ENCODE measurements at places on chromosomes 2 and 18.

GRCh38 chr2:129504646-129505045 is 474.8 kb upstream of the RAB6C start:
- DNase-seq, result no peak

DNA sequence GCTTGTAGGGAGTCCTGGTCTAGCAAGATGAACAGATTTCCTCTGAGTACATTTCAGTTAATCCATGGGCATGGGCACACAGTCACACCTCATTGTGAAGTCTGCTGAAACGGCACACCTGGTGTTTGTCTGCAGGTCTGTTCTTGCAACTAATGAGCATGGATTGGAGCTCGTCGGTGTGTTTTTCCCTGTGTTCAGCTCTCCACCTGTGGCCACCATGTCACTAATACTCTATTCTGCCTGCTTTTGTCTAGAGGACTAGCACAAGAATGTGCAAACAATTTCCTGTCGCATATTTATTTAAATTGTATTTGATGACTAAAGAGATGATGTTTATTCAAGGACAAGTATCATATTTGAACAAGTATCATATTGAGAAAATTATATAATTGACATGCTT is 24.5 kb upstream of the PPP4R1 start:
- no peak for DNase-seq

- no peak for DNase-seq
Observed at GRCh38 chr18:45670281-45670962, 53.6 kb upstream of the SLC14A1 start.

GRCh38 chr2:202032846-202033316 is 774 bp upstream of the FZD7 start:
- DNase-seq, result peak; percentile 41

GRCh38 chr18:23127090-23127489 is 8.2 kb upstream of the CABLES1 start:
- DNase-seq, result no peak

DNA sequence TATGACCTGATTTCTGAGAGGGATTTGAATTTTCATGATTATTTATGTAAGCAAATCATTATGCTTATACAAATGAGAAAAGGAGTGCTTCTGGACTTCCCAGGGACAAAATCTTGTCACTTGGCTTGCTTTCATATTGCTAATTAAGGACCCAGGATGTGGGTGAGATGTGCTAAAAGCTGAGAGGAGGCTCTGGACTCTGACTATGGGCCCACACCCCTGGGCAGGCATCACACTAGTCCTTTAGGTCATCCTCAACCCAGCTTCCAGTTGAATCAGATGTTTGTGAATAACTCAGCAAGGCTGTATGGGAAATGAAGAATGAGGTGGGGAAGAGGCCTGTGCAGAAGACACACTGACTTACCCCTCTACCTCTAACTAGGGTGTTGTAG is 11.9 kb downstream of the IL1B start:
- DNase-seq, result no peak

DNA sequence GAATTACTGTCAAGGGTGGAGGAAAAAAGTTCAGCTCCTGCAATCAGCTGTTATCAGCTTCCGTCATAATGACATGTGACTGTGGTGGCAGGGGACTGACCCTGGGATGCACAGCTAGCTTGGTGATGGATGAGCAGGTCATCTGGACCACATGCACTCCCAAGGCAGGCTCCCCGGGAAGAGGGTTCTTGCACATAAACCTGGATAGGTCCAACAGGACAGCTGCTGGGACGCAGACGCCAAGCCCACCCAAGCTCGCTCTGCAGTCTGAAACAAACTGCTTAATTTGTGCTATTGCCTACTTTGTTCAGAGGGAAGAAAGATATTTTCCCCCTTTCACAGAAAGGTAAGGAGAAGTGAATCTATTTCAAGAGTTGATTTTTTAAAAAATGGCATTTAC is 30.2 kb downstream of the FAM178B start:
- DNase-seq, result no peak

DNA sequence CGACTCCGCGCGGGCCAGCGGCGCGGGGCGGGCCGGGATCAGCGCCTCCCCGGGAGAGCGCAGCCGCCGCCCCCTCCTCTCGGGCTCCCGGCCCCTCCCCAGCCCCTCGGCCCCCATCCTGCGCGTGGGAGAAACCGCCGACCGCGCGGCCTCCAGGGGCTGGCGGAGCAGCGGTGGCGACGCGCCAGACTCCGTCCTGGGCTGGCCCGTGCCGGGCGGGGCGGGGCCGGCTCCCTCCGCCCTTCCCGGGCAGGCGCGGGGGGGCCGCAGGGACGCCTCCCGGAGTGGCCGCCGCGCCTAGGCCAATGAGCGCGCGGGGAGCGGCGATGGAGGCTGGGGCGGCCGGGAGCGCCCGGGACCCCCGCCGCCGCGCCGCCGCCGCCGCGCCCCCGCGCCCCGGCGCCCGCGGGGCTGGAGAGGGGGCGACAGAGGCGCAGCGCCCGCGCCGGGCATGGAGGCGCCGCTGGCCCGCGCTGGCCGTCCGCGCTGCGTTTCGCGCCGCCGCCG is 49.1 kb downstream of the KCNIP3 start:
- DNase-seq, result no peak

DNA sequence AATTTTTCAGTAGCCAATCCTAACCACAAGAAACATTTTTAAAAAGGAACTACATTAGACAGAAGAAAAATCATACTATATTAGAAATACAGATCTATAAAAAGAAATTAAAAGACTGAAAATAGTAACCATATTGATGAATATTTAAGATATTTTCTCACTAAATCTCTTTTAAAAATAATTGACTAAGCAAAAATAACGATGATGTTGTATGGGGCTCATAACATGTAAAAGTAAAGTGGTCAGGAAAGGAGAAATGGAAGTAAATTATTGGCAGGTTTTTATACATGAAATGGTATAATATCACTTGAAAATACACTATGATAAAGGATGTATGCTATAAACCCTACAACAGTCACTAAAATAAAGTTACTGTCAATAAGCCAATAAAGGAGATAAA is 5.4 kb downstream of the WDPCP start:
- no peak for DNase-seq

- no peak for DNase-seq
Observed at GRCh38 chr2:101796825-101797600, 99.5 kb downstream of the MAP4K4 start.

- DNase-seq, result no peak
Observed at GRCh38 chr2:30628341-30628740, 178.9 kb downstream of the CAPN13 start.

- no peak for DNase-seq
Observed at GRCh38 chr18:55588870-55589595, 1.0 kb upstream of the TCF4 start.

- no peak for DNase-seq
Observed at GRCh38 chr2:100113990-100114433, 28.4 kb downstream of the AFF3 start.

DNA sequence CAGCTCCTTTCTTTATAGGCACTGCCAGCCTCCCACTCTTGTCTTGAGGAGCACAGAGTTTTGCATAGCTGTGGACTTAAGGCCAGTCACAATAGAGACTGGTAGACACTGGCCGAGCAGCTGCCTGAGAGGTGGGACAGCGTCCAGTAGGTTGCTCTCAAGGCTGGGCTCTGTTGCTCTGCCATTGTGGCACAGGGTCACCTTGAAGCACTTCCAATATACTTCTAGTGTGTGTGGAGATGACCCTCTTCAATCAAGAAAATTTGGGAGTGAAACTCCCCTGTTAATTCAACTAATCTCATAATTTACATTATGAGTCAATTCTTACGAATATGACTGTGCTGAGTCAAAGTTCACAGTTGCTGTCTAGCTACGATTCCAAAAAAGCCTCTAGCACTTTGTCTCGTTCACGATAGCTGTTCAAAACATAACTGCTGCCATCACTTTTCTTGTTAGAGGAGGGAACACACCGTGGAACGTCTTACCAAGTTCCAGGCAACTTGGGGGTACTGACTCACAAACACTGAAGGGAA is 636.2 kb downstream of the EPHA4 start:
- DNase-seq, result no peak

- no peak for DNase-seq
Observed at GRCh38 chr2:113039719-113040118, 12.9 kb downstream of the IL36B start.

DNA sequence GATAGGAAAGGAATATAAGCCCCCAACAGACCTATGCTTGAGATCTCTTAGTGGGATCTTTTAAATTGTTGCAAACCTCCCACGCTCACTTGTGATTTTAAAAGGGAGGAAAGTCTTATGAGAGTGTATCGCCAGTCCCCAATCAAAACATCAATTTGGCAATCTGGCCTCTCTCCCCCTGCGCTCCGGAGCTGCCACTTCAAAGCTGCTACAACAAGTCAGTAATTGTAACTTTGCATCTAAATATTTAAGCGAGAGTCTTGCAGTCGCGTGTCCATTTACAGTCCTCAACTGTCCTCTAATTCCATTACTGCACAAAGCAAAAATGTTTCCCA is 8.4 kb downstream of the PAX3 start:
- no peak for DNase-seq

- DNase-seq, result no peak
Observed at GRCh38 chr2:232541195-232541960, 1.9 kb downstream of the CHRNG start.

DNA sequence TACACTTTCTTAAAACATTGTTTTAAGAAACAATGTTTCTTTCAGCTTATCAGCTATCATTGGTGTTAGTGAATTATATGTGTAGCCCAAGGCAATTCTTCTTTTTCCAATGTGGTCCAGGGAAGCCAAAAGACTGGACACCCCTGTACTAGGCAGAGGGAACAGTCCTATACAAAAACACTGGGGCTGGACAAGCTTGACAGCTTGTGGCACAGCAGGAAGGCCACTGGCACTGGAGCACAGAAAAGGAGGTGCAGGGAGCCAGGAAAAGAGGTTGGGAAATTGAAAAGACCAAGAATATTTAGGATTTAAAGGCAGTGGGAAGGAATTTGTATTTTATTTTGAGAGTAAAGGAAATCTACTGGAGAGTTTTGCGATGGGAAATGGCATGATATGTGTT is 47.7 kb downstream of the SRD5A2 start:
- no peak for DNase-seq

DNA sequence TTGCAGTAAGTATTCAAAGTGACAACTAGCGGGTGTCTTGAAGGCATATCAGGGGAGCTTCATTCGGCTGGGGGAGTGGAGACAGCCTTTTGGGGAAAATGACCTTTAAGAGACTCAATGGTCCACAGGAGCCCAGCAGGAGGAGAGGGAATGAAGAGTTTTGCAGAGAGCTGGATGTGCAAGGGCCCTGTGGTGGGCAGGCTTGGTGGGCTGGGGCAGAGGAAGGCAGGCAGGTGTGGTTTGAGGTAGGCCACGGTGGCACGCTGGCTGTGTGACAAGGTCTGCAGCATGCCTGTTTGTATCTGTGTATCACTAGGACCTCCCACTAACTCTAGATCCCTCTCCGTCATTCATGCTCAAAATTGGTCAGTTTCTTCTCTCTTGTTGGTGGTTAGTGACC is 53.7 kb downstream of the CD8B2 start:
- DNase-seq, result no peak

DNA sequence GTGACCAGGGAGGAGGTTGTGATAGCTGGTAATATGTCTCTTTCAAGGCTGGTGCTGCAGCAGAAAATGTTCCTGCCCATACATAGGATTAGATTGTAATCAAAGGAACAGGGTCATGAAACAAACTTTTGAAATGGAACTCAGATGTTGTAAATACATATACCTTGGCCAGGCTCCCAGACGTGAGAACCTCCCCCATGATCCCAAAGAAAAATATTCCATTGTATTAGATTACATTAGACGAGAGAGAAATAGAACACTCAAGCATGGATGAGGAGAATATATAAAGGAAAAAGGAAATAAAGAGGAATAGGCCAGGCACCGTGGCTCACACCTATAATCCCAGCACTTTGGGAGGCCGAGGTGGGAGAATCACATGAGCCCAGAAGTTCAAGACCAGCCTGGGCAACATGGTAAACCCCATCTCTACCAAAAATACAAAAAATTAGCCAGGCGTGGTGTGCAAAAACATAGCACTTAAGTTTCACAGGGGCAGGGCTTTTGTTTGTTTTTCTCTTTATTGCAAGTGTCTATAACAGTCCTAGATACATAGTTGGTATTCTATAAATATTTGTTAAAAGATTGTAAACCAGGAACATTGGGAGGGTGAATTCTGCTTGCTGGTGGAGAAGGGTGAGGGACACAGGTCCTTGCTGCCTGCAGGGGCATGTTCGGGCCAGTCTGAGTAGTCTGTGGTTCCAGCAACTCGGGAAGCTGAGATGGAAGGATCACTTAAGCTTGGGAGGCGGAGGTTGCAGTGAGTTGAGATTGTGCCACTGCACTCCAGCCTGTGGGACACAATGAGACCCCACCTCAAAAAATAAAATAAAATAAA is 52.8 kb downstream of the RPL37A start:
- no peak for DNase-seq

DNA sequence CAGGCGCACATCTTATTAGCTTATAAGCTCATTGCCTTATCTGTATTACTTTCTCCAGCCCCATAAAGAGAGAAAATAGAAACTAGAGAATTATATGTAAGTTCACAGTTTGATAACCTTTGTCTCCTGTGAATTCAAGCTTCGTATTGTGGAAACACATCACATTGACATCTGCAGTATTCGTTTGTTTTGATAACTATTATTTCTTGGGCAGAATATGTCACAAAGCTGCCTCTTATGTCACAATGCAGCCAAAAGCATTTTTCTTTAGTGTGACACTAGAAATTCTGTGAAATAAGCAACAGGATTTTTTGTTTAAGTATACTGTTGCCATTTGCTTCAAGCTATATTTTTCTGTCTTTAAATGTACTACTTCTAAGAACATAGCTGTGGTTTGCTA is 221.5 kb downstream of the DOK6 start:
- DNase-seq, result no peak

GRCh38 chr2:202014318-202014717 is 19.3 kb upstream of the FZD7 start:
- DNase-seq, result no peak

GRCh38 chr2:108920686-108921085 is 68.3 kb downstream of the EDAR start:
- no peak for DNase-seq

DNA sequence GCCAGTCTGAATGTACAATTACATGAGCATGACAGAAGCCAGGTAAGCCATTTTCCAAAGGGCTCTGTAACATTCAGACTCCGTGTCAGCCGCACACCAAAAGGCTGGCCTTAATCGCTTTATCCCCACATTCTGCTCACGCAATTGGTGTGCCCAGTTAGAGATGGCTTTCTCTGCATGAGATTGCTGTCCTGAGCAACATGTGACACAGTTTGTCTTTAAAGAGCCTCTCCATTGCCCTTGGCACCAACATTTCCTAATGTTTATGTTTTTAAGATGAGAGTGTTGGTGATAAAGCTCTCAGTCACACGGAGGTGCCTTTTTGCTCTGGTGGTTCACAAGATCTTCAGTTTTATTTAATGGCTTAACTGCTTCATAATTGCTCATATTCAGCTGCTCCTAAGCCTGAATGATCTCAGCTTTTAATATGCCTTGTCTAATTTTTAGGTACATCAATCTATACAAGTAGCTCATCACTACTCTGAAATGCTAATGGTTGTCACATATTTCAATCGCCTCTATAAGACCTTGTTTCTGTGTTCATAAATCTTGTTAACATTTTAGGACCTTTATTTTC is 164.8 kb upstream of the ACVR2A start:
- DNase-seq, result no peak

- no peak for DNase-seq
Observed at GRCh38 chr2:222730366-222730999, 59.0 kb downstream of the MOGAT1 start.

- DNase-seq, result no peak
Observed at GRCh38 chr2:27072920-27073319, 1.5 kb upstream of the OST4 start.

- no peak for DNase-seq
Observed at GRCh38 chr18:56575819-56576663, 62.4 kb downstream of the TXNL1 start.
